ENCODE measurements at places on chromosomes 4 and X. TPM values are rescaled to one million over a fixed set of nuclear protein-coding genes. Genes with fewer than 3 reads are reported as not detected.

DNA sequence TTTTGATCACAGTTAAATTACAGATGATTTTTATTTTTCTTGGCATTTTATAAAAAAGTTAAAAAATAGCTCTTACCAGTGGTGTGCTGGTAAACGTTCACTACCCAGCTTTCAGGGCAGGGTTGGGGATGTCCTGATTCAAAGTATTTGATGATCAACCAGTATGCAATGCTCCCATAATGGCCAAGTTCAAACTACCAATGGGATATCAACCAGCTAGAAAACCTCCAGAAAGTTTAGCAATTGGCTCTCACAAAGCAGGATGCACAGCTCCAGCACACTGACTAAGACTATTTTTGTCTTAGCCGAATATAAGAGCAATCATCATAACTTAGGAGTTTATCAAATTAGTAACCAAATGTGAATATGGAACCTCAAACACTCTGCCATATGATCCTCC is 108.0 kb upstream of the PDE5A start:
- H3K27me3 ChIP-seq = no peaks in the 10 kb centered on the region
- no peaks in the 10 kb centered on the region for H3K36me3 ChIP-seq
- DNase-seq = no peak
- no peak overlapping the region for H3K27ac ChIP-seq

GRCh38 chrX:49186125-49187027 is at the start of gene PRICKLE3:
Gene PRICKLE3, minus strand, starts transcription at chrX:49186373. Its CDS starts 76 bp downstream, at chrX:49186297.
- peak; percentile 61 for DNase-seq
- peak within 1 kb of the TSS; percentile 54 for H3K4me3 ChIP-seq
- H3K27me3 ChIP-seq = no peaks in the 10 kb centered on the region
- H3K36me3 ChIP-seq = no peaks in the 10 kb centered on the region

DNA sequence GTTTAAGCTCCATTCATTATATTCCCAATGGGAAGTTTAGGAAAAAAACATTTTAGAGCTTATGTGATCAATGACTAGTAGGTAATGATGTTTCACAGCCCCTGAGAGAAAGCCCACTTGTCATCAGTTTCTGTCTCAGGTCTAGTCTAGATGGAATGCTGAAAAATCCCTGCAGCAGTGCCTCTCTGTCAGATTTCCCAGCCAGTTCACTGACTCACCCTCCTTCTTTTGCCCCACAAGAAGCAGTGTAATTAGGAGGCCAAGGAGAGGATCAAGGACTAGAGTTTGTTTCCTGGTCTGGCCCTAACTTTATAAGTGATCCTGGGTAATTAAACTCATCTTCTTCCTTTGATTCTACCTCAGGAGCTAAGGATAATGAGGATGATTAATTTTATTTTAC is 118.7 kb upstream of the ANXA3 start:
- H3K4me3 ChIP-seq = no peak overlapping the region
- DNase-seq = no peak
- no peaks in the 10 kb centered on the region for H3K27me3 ChIP-seq
- H3K4me1 ChIP-seq = no peaks in the 10 kb centered on the region
- peaks cover 34% of the 10 kb centered on the region for H3K36me3 ChIP-seq

- H3K27ac ChIP-seq = no peak overlapping the region
- DNase-seq = no peak
- H3K4me1 ChIP-seq = no peaks in the 10 kb centered on the region
Observed at GRCh38 chr4:101983835-101984234, 193.3 kb downstream of the BANK1 start.

DNA sequence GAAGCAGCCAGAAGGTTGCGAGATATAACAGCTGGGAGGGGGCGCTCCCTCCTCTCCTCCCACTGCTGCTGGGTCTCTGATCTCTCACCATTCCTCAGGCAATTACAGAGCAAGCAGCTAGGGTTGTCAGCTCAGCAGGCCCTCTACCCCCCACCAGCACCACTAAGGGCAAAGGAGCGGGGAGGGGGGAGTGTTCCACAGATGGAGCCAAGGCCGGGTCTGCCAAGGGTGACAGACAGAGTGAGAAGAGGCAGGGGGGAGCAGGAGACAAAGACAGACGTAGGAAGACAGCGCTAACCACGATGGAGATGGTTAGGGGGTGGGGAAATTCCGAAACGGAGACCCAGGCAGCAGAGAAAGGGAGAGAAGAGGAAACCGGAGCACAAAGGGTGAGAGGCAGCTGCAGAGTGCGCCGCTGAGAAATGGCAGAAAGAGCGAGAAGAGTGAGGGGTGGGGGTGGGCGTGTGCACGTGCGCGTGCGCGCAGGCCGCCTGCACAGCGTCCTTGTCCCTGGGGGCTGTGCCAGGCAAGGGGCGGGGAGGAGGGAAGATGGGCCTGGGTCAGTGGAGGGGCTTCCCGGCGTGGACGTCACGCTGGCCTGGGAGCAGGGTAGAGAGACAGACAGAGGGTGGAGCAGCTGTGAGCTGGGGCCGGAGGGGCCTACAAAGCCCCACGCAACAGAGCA is 6.9 kb downstream of the L1CAM start:
- no peak overlapping the region for H3K4me3 ChIP-seq
- H3K4me1 ChIP-seq = peaks cover 51% of the 10 kb centered on the region
- no peak for DNase-seq

GRCh38 chr4:7700665-7701064 is 239.0 kb downstream of the AFAP1 start:
- no peak overlapping the region for H3K4me3 ChIP-seq
- H3K27me3 ChIP-seq = no peaks in the 10 kb centered on the region
- no peak overlapping the region for H3K27ac ChIP-seq
- DNase-seq = no peak
- H3K4me1 ChIP-seq = peaks cover 8% of the 10 kb centered on the region

- H3K4me1 ChIP-seq = no peaks in the 10 kb centered on the region
- no peak overlapping the region for H3K4me3 ChIP-seq
Observed at GRCh38 chr4:56197387-56197786, 189.9 kb downstream of the AASDH start.

- no peak overlapping the region for H3K27ac ChIP-seq
- DNase-seq = no peak
- H3K4me3 ChIP-seq = no peak overlapping the region
- H3K36me3 ChIP-seq = no peaks in the 10 kb centered on the region
- no peaks in the 10 kb centered on the region for H3K4me1 ChIP-seq
Observed at GRCh38 chrX:10496345-10496965, 123.9 kb downstream of the MID1 start.

GRCh38 chrX:2689773-2690666 is 1.1 kb upstream of the CD99 start:
- H3K27ac ChIP-seq = peak overlapping the region; percentile 84
- peak overlapping the region; percentile 87 for H3K4me3 ChIP-seq
- H3K27me3 ChIP-seq = no peaks in the 10 kb centered on the region
- peaks cover 43% of the 10 kb centered on the region for H3K4me1 ChIP-seq

DNA sequence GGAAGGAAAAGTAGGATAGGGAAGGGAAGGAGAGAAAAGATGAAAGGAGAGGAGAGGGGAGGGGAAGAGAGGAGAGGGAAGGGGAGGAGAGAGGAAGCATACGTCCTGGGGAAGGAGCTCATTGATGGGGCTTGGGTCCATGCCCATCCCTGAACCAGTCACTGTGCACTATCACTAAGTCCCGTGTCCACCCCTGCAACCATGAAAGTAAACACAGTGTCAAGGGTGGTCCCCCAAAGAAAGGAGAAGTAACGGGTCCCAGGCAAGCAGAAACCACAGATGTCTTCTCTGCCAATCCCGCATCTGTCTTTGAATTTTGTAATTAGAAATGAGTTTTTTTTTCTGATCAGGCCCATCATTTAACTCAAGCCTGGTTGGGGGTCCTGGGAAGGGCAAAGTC is 55.2 kb downstream of the LGI2 start:
- no peak overlapping the region for H3K4me3 ChIP-seq
- DNase-seq = no peak
- peaks cover 14% of the 10 kb centered on the region for H3K4me1 ChIP-seq
- H3K27me3 ChIP-seq = no peaks in the 10 kb centered on the region
- H3K36me3 ChIP-seq = no peaks in the 10 kb centered on the region

GRCh38 chr4:28093071-28093470 is 1232.4 kb downstream of the STIM2 start:
- H3K36me3 ChIP-seq = no peaks in the 10 kb centered on the region
- H3K27ac ChIP-seq = no peak overlapping the region
- no peaks in the 10 kb centered on the region for H3K4me1 ChIP-seq
- no peak overlapping the region for H3K4me3 ChIP-seq

- no peaks in the 10 kb centered on the region for H3K36me3 ChIP-seq
- no peak for DNase-seq
- no peaks in the 10 kb centered on the region for H3K4me1 ChIP-seq
- H3K4me3 ChIP-seq = no peak overlapping the region
- H3K27me3 ChIP-seq = no peaks in the 10 kb centered on the region
Observed at GRCh38 chrX:11531226-11531625, 134.5 kb downstream of the ARHGAP6 start.

- H3K27ac ChIP-seq = no peak overlapping the region
- no peak overlapping the region for H3K4me3 ChIP-seq
- no peaks in the 10 kb centered on the region for H3K4me1 ChIP-seq
- DNase-seq = no peak
- H3K36me3 ChIP-seq = peaks cover 56% of the 10 kb centered on the region
- no peaks in the 10 kb centered on the region for H3K27me3 ChIP-seq
Observed at GRCh38 chr4:9885958-9886357, 104.5 kb downstream of the DRD5 start.

DNA sequence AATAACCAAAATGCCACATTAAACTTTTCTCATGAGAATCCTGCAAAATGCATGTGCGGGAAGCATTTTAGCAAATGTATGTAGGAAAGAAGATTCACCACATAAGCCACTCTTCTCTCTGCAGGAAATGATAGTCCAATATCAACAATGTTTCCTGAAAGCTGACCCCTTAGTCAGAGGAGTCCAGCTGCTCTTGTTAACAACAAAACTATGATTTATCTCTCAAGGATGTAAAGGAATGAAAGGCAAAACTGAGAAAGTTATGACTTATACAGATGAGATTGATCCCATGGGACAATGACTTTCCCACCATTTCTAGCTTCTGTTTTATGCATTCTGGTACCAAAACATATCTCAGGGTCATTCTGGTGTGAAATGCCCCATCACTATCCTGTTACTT is 125.0 kb upstream of the EDNRA start:
- H3K4me1 ChIP-seq = no peaks in the 10 kb centered on the region
- DNase-seq = no peak

DNA sequence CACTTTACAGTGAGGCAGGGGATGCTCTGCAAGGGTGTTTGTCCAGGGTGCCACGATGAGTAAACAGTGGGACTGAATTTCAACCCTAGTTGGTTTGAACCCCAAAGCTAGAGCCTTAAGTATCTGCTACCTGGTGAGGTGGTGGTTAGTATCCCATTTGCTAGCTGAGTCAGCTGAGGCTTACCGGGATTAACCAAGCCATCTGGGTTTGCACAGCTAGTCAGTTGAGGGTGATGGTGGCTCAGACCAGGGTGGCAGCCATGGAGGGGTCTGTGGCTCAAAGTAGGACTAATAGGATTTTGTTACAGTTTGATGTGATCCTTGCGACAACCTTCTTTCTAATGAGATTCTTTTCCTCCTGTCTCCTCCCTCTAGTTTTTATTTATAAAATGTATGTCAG is 1.9 kb downstream of the EVC start:
- peaks cover 58% of the 10 kb centered on the region for H3K4me1 ChIP-seq
- H3K27ac ChIP-seq = no peak overlapping the region
- no peaks in the 10 kb centered on the region for H3K27me3 ChIP-seq

DNA sequence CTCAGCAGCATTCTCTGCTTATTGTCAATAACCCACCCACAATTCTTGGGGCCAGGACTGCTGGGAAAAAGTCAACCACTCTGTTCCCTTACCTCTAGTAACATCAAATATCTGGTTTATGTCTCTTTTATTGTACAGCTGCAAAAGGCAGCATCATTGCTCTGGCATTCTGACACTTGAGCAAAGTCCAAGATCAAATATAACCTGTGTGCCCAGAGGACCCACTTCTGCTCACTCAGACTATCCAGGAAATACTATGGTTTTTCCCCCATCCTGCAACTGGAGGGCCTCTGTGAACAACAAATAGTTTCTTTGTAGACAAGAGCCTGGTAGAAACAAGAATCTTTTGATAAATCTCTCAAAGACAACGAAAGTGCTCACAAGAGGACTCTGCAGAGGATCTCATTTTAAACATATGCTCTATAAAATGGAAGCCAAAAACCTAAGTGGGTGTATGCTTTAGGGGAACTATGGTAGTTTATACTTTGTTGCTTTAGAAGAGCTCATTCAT is 154.7 kb downstream of the RAB28 start:
- H3K4me1 ChIP-seq = peaks cover 9% of the 10 kb centered on the region
- no peaks in the 10 kb centered on the region for H3K36me3 ChIP-seq
- H3K27ac ChIP-seq = no peak overlapping the region
- H3K27me3 ChIP-seq = no peaks in the 10 kb centered on the region
- no peak for DNase-seq

GRCh38 chr4:121304893-121305292 is 75.9 kb downstream of the QRFPR start:
- no peaks in the 10 kb centered on the region for H3K36me3 ChIP-seq
- no peaks in the 10 kb centered on the region for H3K27me3 ChIP-seq
- no peak overlapping the region for H3K27ac ChIP-seq
- no peak overlapping the region for H3K4me3 ChIP-seq
- no peaks in the 10 kb centered on the region for H3K4me1 ChIP-seq
- DNase-seq = no peak

- H3K27me3 ChIP-seq = no peaks in the 10 kb centered on the region
- H3K27ac ChIP-seq = no peak overlapping the region
- H3K4me1 ChIP-seq = no peaks in the 10 kb centered on the region
- no peak overlapping the region for H3K4me3 ChIP-seq
Observed at GRCh38 chr4:139943277-139943676, 210.7 kb downstream of the MAML3 start.

- peak; percentile 36 for DNase-seq
- H3K4me3 ChIP-seq = no peak overlapping the region
- no peaks in the 10 kb centered on the region for H3K36me3 ChIP-seq
- peaks cover 10% of the 10 kb centered on the region for H3K4me1 ChIP-seq
- H3K27me3 ChIP-seq = no peaks in the 10 kb centered on the region
Observed at GRCh38 chr4:107896158-107896645, 35.1 kb upstream of the CYP2U1 start.

The ACE2 gene
- total RNA-seq = 2.2 TPM

The SH3RF1 gene
- 3.2 TPM for total RNA-seq

The ZNF630 gene
- not detected for total RNA-seq

The MYL5 gene
- total RNA-seq = 11.0 TPM

The CDS1 gene
- total RNA-seq = 2.1 TPM

The GSTCD gene
- total RNA-seq = 38.7 TPM

The MTMR1 gene
- total RNA-seq = 11.3 TPM

The GRPR gene
- total RNA-seq = not detected

The KLKB1 gene
- 0.59 TPM for total RNA-seq

The SHROOM3 gene
- not detected for total RNA-seq

The SMIM31 gene
- total RNA-seq = not detected

The FGF5 gene
- not detected for total RNA-seq

The MAGEB2 gene
- not detected for total RNA-seq

Measured in HepG2 (cell line).